ENCODE measurements at places on chromosomes 2 and 18. TPM values are rescaled to one million over a fixed set of nuclear protein-coding genes. Genes with fewer than 3 reads are reported as not detected.

DNA sequence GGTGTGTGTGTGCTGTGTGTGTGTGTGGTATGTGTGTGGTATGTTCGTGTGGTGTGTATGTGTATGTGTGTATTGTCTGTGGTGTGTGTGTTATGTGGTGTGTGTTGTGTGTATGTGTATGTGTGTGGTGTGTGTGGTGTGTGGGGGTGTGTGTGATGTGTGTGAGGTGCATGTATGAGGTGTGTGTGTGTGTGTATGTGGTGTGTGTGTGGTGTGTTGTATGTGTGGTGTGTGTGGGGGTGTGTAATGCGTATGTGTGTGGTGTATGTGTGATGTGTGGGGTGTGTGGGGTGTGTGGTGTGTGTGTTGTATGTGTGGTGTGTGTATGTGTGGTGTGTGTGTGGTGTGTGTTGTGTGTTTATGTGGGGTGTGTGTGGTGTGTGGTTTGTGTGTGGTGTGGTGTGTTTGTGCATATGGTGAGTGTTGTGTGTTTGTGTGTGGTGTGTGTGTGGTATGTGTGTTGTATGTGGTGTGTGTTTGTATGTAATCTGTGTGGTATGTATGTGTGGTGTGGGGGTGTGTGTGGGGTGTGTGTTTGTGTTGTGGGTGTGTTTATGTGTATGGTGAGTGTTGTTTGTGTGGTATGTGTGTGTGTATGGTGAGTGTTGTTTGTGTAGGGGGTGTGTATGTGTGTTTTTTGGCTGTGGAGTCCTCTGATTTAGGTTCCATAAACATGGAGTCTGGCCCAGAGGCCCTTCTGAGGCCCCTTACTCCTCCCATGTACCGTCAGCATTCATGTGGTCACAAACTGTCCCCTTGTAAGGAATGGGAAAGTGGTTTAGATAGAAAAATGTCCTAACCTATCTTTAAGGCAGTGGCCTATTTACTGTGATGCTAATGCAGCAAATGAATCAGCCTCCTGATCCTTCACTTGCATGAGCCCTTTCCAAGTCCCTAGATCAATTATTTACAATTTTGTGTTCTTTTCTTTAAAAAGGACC lies 116.0 kb downstream of the ALPK2 start:
- DNase-seq: no peak

ASB18 gene
- not detected for total RNA-seq

DNA sequence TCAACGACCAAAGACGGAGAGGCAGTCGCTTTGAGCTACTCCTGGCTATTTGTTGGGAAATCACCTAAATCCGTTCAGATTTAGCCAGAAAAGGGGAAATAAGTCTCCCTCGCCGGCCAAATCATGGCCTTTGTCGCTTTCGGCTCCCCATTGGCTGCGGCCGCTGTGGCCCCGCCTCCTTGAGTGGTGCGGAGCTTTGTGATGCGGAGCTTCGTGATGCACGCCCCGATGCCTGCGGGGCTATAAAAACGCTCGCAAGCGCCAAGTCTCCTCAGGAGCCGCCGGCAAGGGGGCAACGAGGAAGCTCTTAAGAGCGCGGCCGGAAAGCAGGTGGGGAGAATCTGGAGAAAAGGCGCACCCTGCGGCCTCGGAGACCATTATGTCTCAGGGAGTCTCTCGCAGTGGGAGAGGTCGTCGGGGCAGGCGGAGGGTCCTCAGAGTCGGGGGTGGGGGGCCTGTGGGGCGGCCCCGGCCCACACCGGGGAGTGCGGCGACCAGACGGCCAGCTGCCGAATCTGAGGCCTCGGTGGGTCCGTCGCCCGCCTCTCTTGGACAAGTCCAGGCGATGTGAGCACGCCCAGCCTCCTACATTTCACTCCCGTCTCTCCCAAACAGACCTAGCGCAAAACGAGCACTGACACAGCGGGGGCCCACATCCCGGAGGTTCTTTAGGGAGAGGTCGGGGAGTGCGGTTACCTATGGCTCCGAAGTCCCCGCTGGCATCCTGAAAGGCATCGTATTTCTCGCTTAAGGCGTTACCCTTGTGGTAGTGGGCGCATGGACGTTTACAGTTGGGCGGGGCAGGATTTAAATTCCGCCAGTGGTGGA lies at the start of gene CABYR:
Gene CABYR, plus strand, starts transcription at position 274 of the 828 bp plus-strand sequence. CDS start 4,053 bp downstream, outside the sequence.
- DNase-seq: peak; percentile 67

- peak; percentile 84 for DNase-seq
Observed at GRCh38 chr2:85551698-85552678, 9.3 kb downstream of the GGCX start.
